ENCODE measurements at places on chromosomes 3 and 15.
A peak's percentile ranks its signal among the peaks of the same experiment; 100 is the strongest.

- no peak for DNase-seq
Observed at GRCh38 chr15:90340345-90340744, 11.7 kb upstream of the ZNF774 start.

- DNase-seq = no peak
Observed at GRCh38 chr3:187550446-187550845, 119.7 kb downstream of the SST start.

- DNase-seq = no peak
Observed at GRCh38 chr3:107028626-107029025, 348.6 kb upstream of the CCDC54 start.

- DNase-seq = peak; percentile 23
Observed at GRCh38 chr15:74245342-74245931, 9.3 kb downstream of the CCDC33 start.

DNA sequence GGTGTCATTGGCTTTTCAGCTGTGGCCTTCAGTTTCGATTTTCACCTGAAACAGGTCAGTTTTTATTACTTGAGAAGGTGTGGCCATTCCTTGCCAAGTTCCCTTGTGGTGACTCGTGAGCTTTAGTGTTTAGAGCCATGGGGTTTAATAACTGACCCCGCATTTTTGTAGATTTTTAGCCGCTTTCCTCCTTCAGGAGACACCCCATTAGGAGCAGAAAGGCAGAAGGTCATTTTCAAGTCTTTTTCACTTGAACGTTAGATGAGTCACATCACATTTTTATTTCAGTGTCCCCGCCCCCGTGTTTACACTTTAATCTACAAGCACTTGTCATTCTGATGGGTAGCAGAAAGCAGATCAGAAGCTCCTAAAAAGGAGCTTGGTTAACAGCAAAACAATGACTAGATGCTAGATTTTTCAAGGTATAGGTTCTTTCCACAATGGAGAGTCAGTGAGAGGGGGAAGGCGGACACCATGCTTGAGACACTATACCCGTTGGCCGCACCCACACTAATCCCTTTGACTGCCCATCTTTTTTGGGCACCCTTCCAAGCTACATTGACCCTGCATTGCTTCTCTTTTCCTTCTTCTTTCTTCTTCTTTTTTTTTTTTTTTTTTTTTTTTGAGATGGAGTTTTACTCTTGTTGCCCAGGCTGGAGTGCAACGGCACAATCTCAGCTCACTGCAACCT, 132.7 kb downstream of the GHSR start:
- peak; percentile 14 for DNase-seq
